Vagina (tissue), 2 donors: ENCODE measurements at places on chromosomes 5 and 9. TPM values are rescaled to one million over a fixed set of nuclear protein-coding genes. Genes with fewer than 3 reads are reported as not detected.

DNA sequence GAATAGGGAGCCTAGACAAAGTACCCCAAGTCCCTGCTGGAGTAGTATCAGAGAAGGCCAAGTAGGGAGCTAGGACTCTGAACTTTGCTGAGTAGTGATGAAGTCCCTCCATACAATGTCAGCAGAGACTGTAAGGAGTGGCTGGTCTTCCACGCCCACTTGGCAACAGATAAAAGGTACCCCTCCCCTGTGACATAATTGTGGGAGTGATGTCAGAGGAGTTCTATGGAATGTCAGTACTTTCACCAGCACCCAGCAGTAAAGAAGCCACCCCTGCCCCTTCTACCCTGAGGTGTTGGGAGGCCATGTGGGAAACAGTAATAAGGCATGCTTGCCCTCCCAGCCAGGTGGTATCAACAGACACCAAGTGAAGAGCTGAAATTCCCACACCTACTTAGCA lies 143.9 kb downstream of the SLIT3 start:
- H3K4me1 ChIP-seq, result peaks cover 30% of the 10 kb centered on the region
- H3K36me3 ChIP-seq, result no peaks in the 10 kb centered on the region
- no peak for DNase-seq
- no peak overlapping the region for H3K27ac ChIP-seq

DNA sequence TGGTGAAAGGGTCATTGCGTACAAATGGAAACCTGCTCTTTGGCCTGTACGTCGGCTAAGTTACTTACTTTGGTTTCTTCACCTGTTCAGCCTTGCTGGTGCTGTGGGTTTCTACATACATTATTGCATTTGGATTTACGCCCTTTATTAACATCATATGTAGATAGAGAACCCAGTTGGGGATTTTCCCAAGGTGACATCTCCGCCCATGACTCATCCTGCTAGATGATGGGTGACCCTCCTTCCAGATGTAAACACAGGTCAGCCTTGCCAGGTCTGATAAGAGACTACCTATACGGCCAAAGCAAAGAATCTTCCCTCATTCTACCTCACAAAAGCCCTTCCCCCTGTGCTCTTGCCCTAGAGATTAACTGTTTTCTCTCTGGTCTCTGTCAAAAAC lies 360.9 kb downstream of the KDM4C start:
- no peaks in the 10 kb centered on the region for H3K4me1 ChIP-seq
- H3K27me3 ChIP-seq, result no peaks in the 10 kb centered on the region
- no peak overlapping the region for H3K27ac ChIP-seq
- H3K4me3 ChIP-seq, result no peak overlapping the region
- H3K36me3 ChIP-seq, result no peaks in the 10 kb centered on the region

DNA sequence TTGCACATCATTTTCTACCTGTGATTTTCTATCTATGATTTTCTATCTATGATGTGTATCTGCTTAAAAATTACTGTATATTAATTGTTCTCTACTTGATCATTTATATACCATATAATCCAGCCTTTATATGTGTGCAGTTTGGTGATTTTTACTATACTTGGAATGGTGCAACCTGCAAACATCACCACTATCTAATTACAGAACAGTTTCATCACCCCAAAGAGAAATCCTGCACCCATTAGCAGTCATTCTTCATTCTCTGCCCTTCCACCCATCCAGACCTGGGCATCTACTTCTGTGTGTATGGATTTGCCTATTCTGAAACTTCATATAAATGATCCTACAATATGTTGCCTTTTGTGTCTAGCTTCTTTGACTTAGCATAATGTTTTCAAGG lies 51.3 kb downstream of the CARTPT start:
- DNase-seq, result no peak
- no peaks in the 10 kb centered on the region for H3K4me1 ChIP-seq
- H3K27me3 ChIP-seq, result no peaks in the 10 kb centered on the region
- no peaks in the 10 kb centered on the region for H3K36me3 ChIP-seq
- H3K27ac ChIP-seq, result no peak overlapping the region

DNA sequence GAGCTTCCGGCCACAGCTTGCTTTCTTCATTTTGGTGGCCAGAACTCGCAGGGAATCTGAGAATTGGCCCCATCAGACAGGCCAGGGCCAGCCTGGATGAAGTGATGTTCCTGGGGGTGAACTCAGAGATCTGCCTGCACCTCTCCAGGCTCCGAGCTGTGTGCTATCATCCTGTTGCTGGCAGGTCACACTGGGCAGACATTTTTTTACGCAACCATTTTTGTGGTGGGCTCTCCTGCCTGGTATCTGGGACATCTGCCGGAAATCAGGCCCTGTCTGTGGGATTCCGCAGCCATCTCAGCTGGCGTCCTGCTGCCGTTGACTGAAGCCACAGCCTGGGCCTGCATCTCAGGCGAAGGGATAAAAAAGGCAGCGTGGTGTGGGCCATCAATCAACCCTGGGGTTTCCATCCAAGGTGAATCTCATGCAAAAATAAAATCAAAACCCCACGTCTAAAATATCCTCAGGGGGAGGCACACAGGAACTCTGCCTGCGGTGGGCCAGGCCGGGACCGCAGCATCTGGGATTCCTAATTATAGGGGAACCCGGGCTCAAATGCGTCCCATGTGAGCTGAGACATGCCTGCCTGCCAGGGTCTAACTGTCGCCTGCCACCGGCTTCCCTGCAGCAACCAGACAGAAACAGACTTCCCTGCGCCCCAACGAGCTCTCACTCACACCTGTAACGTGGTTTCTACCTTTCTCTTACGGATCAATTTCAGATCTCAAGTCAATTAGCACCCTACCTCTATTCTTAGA lies 174.3 kb downstream of the SYK start:
- H3K27ac ChIP-seq, result no peak overlapping the region
- no peaks in the 10 kb centered on the region for H3K27me3 ChIP-seq
- no peak overlapping the region for H3K4me3 ChIP-seq
- H3K36me3 ChIP-seq, result no peaks in the 10 kb centered on the region
- no peak for DNase-seq

GRCh38 chr5:170597109-170597751 lies 93.4 kb downstream of the KCNIP1 start:
- DNase-seq, result no peak
- no peak overlapping the region for H3K27ac ChIP-seq
- H3K36me3 ChIP-seq, result no peaks in the 10 kb centered on the region
- peaks cover 9% of the 10 kb centered on the region for H3K4me1 ChIP-seq

DNA sequence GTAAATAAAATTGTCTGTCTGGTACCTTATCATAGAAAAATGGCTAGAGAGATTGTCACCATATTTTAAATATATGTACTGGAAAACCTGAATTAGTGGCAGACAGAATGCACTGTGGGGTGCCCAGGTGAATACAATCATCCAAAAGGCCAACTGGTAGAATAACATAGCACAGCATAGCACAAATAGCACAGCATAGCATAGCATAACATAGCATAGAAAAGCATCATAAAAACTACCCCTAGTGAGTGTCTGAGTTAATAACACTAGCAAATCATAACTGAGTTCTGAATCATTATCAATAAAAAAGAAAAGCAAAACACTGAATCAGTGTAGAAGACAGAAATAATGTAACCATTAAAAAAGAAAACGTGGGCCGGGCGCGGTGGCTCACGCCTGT lies 102.3 kb downstream of the KIAA0825 start:
- H3K27me3 ChIP-seq, result no peaks in the 10 kb centered on the region
- DNase-seq, result no peak
- H3K4me3 ChIP-seq, result no peak overlapping the region
- H3K4me1 ChIP-seq, result no peaks in the 10 kb centered on the region
- no peaks in the 10 kb centered on the region for H3K36me3 ChIP-seq

DNA sequence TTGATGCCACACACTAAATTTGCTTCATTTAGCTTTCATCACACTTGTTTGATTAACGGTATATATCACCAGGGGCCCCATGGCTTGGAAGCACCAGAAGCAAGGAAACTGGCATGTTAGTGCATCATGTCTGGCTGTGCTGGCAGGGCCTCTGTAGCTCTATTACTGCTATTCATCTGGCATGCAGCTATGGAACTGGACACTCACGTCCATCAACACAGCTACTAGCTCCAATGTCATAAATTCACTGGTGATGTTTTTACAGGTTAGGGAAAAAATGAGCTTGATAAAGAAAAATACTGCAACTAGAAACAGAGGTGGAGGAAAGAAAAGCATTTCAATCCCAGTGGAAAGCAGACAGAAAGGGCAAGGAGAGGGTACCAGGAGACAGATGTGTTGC lies 343.2 kb downstream of the DEPDC1B start:
- no peak overlapping the region for H3K27ac ChIP-seq
- DNase-seq, result no peak
- H3K4me1 ChIP-seq, result peaks cover 5% of the 10 kb centered on the region

GRCh38 chr5:161312882-161313281 lies 233.6 kb downstream of the GABRB2 start:
- H3K27me3 ChIP-seq, result no peaks in the 10 kb centered on the region
- H3K4me1 ChIP-seq, result no peaks in the 10 kb centered on the region
- no peak overlapping the region for H3K4me3 ChIP-seq

GRCh38 chr9:104987743-104988142 lies 59.8 kb upstream of the ABCA1 start:
- H3K27ac ChIP-seq, result no peak overlapping the region
- H3K27me3 ChIP-seq, result no peaks in the 10 kb centered on the region
- H3K4me3 ChIP-seq, result no peak overlapping the region
- no peaks in the 10 kb centered on the region for H3K36me3 ChIP-seq

Gene NUDT12
- total RNA-seq, result 5.9 TPM

Gene EPB41L4A
- 27.5 TPM for total RNA-seq

Gene SLC6A18
- total RNA-seq, result not detected

Gene N4BP3
- 4.9 TPM for total RNA-seq

Gene PCDHB15
- total RNA-seq, result 3.2 TPM
